Fibroblast of skin of right biceps (primary cell): ENCODE measurements at places on chromosomes 5 and 9.

DNA sequence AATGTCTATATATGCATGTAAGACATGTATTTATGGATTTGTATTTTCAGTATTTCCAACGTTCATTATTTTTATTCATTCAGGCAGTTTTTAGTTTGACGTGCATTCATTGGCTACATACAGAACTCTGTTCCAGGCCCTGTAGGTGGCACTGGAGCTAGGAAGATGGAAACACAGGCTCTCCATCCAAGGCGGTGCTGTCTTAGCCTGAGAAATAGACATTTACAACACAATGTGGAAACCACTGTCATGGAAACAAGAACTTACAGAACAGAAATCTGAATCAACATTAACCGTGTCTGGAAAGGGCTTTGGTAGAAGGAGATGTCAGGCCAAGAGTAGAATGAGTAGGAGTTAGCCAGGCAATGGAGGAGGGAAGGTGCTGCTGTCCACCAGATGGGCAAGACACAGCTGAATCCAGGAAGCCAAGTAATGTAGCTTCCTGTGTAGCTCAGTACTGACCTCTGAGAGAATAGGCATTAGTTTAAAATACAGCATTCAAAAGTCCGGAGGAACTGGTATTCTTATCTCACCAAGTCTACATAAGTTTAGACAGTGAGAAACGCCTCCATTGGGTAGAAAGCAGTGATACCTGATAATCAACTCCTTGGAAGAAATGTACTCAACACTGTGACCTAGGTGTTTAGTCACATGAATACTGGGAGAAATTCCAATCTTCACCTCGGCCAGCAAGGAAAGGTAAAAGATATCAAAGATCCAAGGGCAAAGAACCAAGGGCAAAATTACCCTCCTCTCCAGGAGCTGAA lies 388.6 kb upstream of the CDH6 start:
- no peak for DNase-seq

- DNase-seq = peak; percentile 73
Measured at GRCh38 chr9:89036383-89036782, 45.1 kb downstream of the S1PR3 start.

GRCh38 chr5:147576646-147577535 lies 67.0 kb upstream of the DPYSL3 start:
- peak; percentile 35 for DNase-seq

- peak; percentile 80 for DNase-seq
Measured at GRCh38 chr5:141507387-141508091, 18.7 kb downstream of the PCDHGC5 start.

DNA sequence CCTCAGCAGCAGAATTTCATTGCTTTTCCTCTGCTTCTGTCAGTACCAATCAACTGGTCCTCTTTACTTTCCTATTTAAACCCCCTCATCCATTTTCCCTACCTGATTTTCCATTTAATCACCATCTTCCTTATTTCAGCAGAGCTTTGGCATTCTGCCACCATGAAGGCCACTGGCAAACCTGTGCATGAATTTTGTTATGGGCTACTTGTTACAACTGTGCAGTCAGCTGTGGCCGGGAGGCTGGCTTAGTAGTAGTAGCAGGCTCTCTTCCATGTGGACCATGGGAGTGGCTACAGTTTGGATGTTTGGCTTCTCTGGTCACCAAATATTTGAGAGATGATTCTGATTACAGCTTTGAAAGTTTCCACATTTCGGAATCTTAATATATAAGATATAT lies 976.6 kb upstream of the SEMA6A start:
- DNase-seq = no peak

GRCh38 chr5:160432196-160432595 lies 10.5 kb downstream of the PTTG1 start:
- no peak for DNase-seq

DNA sequence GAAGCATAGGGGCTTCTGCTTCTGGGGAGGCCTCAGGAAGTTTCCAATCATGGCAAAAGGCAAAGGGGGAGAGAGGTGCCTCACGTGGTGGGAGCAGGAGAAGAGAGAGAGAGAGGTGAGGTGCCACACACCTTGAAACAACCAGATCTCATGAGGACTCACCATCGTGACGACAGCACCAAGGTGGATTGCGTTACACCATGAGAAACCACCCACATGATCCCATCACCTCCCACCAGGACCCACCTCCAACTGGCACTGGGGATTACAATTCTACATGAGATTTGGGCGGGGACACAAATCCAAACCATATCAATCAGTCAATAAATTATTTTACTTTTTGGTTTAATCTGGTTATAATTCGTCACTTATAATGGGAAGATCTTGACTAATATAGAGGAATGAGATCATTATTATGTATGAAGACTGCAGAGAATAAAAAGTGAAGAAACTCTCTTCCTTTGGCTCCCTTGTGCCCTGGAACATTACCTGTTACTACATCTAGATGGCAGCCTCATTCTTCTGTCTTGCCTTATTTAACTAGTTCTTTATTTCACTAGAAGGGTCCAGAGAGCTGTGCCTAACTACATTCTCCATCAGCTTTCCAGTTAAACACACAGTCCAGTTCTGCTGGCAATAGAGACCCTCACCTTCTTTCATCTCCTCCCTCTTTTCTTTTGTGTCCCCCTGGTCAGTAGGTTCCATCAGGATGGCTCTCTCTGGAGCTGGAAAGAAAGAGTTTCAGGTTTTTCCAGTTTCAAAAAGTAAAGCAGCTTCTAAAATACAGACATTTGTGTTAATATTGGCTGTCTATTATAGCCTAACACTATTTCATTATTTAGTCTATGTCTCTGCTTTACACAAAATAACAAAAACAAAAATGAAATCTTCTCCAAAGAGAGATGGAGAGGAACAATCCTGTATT lies 21.7 kb upstream of the SPINK7 start:
- no peak for DNase-seq

DNA sequence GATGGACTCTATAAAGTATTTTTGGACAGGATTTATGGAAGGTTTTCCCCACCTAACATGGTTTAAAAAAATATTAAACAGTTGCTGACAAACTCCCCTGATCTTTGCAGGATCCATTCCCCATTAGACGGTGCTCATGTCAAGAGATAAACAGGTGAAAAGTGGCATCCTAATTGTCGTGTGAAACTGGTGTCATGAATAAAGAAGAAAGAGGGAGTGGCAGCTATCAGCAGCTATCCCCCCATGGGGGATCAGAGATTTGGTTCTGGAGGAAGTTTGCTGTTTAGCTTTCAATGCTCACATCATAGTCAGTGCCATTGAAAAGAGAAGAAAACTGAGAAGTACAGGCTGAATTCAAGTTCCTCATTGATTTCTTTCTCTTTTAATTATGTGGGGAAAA lies 329.3 kb upstream of the BRINP1 start:
- no peak for DNase-seq

- DNase-seq = peak; percentile 54
Measured at GRCh38 chr9:96256800-96257199, 45.2 kb downstream of the HSD17B3 start.

DNA sequence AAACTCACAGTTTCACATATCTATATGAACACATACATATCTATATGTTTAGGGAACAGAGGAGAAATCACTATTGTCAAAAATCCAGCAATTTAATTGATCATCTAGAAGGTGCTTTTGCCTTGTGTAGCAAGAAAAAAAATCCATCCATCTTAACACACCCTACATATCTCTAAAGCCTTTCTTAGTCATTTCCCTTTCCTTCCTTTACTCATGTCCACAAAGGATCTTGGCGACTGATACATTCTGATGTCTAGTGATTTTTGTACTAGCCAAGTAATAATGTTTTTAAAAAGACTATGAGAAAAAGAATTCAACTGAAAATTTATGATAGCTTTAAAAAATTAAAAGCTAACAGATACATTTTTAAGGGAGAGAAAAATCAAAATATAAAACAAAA lies 22.5 kb downstream of the ZDHHC21 start:
- peak; percentile 28 for DNase-seq

DNA sequence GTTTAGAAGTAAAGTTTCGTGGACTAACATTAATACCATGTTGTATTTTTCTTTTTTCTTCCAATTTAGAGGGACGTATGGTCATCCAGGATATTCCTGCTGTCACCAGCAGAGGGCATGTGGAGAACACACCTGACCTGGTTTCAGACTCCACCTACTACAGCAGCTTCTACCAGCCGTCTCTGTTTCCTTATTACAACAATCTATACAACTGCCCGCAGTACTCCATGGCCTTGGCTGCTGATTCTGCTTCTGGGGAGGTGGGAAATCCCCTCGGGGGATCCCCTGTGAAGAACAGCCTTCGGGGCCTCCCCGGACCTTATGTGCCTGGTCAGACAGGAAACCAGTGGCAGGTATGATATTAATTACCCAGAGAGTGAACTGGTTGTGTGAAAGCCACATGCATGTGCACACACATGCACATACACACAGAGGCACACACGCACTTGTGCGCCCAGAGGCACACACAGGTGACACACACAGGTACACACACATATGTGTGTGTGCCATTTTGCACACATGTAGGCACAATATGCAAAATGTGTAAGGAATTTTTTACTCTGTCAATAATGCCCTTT lies 52.4 kb downstream of the DMRT1 start:
- DNase-seq = peak; percentile 41

GRCh38 chr5:168752416-168753190 lies 173.4 kb upstream of the PANK3 start:
- no peak for DNase-seq

- DNase-seq = no peak
Measured at GRCh38 chr5:15687401-15687800, 187.4 kb downstream of the FBXL7 start.

DNA sequence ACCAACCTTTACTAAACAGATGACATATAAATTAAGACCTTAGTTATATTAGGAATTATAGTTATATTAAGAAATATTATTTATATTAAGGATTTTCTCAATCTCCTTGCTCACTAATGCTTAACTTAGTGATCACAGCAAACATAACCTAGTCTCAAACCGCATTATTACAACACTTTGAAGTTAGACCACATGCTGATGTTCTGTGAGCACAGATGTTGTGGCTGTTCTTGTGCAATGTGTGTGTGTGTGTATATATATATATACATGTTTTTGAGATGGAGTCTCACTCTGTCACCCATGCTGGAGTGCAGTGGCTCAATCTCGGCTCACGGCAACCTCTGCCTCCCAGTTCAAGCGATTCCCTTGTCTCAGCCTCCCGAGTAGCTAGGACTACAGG lies 20.5 kb downstream of the ELP1 start:
- no peak for DNase-seq

DNA sequence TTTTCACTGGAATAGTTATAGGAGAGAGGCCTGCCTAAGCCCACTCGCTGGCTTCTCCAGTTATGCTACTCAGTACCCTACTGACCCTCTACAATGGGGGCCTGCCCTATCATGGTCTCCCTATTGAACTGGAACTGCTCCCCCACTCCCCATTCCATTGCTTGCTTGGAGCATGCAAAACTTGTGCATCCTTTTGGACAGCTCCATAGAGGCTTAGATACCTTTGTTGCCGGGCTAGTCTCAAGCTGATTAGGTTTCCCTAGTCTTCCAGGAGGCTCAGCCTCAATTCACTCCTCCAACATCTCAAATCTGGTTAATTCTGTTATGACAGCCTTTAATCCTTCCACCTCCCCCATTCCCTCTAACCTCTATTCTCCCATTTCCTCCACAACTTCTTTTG lies 39.9 kb downstream of the KIF24 start:
- DNase-seq = no peak

- DNase-seq = no peak
Measured at GRCh38 chr9:93252781-93253530, 69.0 kb downstream of the WNK2 start.

- DNase-seq = peak; percentile 47
Measured at GRCh38 chr9:127942216-127943010, 4.8 kb upstream of the DPM2 start.

DNA sequence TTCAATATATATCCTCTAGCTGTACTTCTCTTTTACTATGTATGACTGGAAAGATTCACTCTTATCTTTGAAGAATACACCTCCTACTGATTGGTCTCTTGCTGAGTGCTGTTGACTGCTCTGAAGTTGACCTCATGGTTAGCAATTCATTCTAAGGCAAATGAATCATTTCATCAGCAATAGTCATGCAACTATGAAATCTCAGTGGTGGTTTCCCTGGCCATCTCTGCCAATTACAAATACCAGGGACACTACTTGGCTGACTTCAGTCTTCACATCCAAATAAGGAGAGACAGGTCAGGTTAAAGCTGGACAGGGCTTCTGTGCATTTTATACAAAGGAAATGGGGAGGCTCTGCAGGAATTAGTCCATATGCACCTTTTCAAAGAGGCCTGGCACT lies 333.5 kb upstream of the ACTBL2 start:
- DNase-seq = peak; percentile 98

DNA sequence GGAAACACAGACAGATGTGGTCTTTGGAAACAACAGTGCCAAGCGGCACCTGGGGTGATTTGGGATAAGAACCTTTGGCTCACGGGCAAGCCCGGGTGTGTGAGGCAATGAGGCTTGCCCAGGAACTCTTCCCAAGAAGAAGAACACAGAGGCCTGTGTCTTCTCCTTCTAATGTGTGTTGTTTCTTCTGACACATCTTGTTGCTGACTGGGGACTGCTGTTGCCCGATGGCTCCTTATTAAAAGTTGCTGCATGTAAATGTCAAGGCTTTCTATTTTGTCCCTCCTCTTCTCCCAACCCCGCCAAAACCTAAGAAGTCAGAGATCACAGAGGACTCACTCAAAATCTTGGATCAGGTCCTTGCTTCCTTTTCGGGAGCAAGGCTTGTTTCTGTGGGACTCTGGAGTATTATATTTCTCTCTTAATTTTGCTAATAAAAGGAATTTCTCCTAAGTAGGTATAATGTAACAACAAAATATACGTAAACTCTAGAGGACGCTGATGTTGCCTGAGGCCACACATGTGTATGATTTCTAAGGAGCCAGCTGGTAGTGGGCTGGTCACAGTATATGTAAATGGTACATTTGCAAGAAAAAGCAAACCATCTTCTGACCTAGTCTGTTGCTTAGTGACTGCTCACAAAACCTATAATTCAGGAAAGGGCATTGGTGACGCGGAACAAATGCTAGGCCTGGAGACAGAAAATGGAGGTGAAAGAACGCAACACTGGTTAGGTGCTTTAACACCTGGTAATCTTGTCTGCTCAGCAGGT lies 232.5 kb downstream of the GADD45G start:
- no peak for DNase-seq

DNA sequence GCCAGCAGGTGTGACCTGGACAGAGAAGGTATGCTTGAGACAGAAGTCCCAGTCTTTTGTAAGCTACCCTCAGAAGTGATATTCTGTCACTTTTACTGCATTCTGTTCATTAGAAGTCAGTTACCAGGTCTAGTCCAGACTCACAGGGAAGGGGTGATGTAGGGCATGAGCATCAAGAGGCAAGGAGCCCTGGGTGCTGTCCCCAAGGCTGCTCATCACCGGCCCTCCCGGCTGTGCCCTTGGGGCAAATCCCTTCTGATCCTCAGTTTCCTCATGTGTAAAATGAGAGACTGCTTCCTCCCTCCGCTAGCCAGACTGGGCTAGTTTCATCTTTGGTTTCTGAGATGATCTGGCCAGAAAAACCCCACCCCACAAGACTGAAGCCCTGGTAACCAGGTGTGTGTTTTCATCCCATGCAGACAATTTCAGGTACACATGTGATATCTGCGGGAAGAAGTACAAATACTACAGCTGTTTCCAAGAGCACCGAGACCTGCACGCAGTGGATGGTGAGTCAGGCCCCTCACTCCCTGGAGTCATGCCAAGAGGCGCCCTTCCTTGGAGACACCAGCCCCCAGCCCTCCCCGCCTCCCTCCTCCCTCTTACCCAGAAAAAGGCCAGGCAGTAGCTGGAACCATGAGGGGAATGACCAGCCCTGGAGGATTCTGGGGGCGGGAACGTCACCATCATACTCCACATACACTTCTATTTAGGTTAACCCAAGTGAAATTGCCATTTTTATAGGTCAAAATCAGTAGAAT lies 71.0 kb downstream of the AMBP start:
- DNase-seq = no peak
